ENCODE measurements at places on chromosomes 7 and 10.
A peak's percentile ranks its signal among the peaks of the same experiment; 100 is the strongest.

- DNase-seq: no peak
These were observed 95.9 kb downstream of the HERPUD2 start for GRCh38 chr7:35599061-35599460.

DNA sequence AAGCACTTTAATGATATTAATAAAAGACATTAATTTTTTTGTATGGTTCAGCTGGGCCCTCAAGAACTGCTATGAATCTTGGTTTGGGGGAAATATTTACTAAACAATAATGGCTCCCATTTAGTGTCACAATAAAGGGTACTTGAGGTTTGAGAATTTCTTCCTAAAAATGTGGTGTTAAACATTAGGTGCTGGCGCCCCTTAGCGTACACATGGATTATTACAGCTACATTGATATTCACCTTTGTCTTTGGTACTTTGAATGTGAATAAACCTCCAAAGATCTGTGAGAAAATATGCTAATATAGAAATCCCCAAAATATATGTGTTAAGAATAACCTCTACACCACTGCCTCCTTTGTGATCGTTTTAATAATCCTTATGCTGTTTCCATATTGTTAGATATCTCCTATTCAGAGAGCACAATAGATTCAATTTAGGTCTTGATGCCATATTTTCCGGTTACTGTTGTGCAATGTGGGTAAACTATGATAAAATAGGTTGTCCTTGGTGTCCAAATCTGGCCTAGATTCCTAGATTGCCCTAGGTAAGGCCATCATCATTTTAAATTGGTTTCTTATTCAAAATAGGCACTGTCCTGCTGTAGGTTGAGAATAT, 161.8 kb upstream of the CACNA2D1 start:
- peak; percentile 53 for DNase-seq

GRCh38 chr10:35523670-35524225, 81.4 kb upstream of the GJD4 start:
- no peak for DNase-seq

GRCh38 chr10:50936335-50936734, 50.9 kb upstream of the A1CF start:
- DNase-seq: no peak

- no peak for DNase-seq
These were observed 49.7 kb upstream of the DDC start for GRCh38 chr7:50614721-50615518.

GRCh38 chr10:103199488-103199887, 6.4 kb upstream of the NT5C2 start:
- no peak for DNase-seq

GRCh38 chr10:67612577-67613537, 83.1 kb downstream of the CTNNA3 start:
- DNase-seq: no peak

All from SHP77 (cell line).